ENCODE measurements at places on chromosomes 7 and 10.

DNA sequence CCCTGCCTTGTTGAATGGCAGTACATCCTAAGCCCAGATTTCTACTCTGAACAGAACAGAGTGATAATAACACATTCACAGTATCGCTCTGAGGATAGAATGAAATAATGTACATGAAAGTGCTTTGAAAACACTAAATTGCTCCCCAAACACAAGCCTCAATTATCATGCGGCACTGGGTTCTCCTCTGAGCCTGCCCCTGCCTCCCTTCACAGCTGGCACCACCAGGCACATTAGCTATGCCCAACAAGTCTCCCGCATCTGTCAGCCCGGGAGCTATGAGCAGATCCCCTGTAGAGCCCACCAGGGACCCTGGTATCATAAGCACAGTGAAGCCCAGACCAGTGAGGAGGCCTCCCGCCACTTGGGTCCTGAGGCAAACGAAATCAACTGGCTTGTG is 405.5 kb downstream of the GRID1 start:
- no peak for DNase-seq

- DNase-seq = no peak
Measured at GRCh38 chr10:23981520-23982309, 227.2 kb upstream of the KIAA1217 start.

DNA sequence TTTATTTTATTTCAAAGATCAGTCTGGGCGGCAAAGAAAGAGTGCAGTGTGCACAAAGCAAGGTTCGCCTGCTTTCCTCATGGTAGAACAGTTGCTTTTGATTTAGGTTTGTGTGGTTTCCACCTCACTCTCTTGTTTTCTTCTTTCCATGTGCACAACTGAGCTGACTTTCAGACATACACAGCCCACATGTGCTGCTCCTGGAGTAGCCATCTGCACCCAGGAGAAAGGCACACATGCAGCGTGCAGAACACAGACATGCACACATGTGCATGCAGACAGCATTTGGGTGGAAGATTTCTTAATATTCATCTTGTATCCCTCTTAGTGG is 302.1 kb downstream of the FZD1 start:
- no peak for DNase-seq

GRCh38 chr7:167976-168791 is 24.2 kb upstream of the FAM20C start:
- no peak for DNase-seq

DNA sequence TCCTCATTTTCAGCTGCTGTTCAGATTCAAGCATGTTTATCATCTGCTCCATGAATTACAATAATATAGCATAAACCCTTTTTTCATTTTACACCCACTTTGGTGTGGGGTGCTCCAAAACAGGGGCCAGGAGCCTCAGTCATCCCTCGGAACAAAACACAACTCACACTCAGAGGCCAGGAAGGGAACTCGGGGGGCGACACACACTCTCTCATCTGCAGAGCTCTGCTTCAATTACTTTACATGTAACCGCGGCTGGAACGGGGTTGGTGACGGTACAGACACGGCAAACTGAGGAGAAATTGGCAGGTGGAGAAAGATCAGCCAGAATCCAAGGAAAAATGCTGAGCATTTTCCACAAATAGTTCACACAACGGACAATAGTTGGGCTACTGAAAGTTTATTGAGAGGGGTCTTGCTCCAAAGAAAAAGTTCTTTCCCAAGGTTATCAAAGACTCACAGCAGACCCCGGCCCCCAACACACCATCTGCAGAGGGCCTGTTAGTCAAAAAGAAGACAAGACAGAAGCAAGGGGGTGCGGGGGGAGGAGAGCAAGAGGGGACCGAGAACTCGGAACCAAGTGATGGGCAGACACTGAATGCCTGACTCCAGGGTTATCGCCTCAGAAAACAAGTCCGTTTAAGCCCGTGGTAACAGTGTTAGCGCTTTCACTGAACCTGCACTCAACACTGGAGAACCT is 20.5 kb downstream of the DIP2C start:
- DNase-seq = no peak

DNA sequence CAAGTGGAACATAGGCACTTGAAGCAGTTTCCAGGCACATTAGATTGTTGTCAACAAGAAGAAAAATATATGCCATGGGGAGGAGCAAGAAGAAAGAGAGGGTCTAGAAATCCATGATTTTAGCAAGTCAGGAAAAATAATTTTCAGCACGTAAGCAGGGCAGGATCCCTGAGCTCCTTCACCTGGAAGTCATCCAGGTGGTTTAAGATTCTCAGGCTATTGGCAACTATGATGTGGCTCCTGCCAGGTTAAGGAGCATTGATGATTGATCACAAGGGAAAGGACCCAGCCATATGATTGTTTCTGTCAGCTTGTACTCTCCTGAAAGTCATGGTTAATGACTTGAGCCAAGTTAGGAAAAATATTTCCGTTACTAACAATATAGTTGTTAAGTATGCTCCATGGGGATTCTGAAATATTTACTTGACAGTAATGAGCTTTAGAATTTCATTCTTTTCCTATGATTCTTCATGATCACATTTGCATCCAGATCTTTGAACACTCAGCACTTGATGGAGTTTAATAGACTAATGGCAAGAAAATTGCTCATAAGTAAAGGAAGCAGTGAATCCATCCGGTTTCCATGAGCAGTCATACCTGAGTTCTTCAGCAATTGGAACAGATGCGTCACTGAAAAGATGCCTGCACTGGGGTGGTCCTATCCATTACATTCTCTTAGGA is 209.1 kb downstream of the BICC1 start:
- DNase-seq = no peak

DNA sequence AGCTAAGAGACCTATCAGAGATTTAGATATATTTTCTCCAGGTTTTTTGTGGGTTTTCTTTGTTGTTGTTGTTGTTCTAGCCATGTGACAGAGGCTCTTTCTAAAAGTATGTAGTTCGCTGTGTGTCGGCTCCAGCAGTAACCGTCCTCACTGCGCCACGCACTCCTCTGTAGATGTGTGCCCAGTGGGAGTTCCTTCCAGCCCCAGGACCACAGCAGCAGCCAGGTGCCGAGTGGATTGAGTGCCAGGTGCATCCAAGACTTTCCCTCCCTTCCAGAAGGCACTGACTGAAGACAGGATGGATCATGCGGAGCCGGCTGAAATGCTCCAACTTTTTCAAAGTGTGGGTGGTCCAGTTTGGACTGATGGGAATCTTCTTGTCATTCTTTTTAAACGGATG is 31.8 kb downstream of the WDR86 start:
- DNase-seq = no peak
